ENCODE measurements at places on chromosomes 5 and 9. TPM values are rescaled to one million over a fixed set of nuclear protein-coding genes. Genes with fewer than 3 reads are reported as not detected.

Gene PIP5KL1
- total RNA-seq: 8.6 TPM

Gene PHF24
- total RNA-seq: 0.39 TPM

Gene BICD2
- total RNA-seq: 42.4 TPM

Gene TBC1D9B
- 96.6 TPM for total RNA-seq

Gene PFN3
- not detected for total RNA-seq

Data from placental epithelial cell (primary cell).